ENCODE measurements at places on chromosomes 2 and 18.

- DNase-seq: no peak
Measured at GRCh38 chr2:190469771-190470170, 61.6 kb downstream of the MFSD6 start.

- no peak for DNase-seq
Measured at GRCh38 chr2:46014911-46015654, 282.1 kb upstream of the EPAS1 start.

GRCh38 chr2:168773719-168774521 is 28.5 kb upstream of the NOSTRIN start:
- no peak for DNase-seq

DNA sequence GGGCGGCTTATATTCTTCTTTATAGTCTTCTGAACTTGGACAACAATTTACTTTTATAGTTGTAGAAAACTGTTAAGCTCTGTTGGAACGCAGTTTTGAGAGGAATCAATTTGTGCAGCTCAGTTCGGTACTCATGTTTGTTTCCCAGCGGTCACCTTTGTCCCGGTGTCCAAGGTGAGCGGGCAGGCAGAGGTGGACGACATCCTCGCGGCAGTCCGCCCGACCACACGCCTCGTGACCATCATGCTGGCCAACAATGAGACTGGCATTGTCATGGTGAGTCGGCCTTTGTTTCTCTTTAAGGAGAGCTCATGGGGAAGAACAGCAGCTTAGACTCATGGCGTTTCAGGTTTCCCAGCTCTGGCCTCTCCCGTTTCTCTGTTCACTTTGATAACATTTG is 18.6 kb upstream of the ESPNL start:
- no peak for DNase-seq

GRCh38 chr2:239034561-239035341 is 186.9 kb downstream of the TWIST2 start:
- no peak for DNase-seq
